ENCODE measurements at places on chromosomes 11 and 22.

- no peak for DNase-seq
Observed at GRCh38 chr22:26527574-26528465, 15.5 kb upstream of the TFIP11 start.

- no peak for DNase-seq
Observed at GRCh38 chr11:121563900-121564822, 111.4 kb upstream of the SORL1-AS1 start.

GRCh38 chr11:70305501-70305900 is 35.0 kb downstream of the PPFIA1 start:
- no peak for DNase-seq

DNA sequence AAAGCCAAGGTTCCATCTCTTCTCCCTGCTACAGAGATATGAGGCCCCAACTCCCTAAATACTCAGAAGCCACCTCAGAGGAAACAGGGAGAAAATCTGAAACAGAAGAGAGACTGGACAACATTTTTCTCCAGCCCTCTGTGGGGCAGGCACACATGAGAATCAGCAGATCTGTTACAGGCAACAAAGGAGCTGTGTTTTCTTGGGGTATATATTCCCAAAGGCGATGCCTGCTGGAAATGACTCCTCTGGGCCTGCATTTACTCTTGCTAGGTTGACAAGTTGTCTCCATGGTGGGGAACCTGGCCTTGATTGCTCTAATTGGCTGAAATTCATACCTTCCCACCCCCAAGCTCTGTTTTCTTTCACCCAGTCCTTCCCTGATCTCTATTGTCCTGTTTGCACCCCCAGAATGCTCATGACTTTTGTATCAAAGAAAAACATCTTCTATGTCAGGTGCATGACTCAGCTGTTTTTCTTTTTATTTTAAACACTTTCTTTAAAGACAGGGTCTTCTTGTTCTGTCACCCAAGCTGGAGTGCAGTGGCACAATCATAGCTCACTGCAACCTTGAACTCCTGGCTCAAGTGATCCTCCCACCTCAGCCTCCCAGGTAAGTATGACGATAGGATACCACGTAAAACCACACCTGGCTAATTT is 23.5 kb upstream of the P2RY6 start:
- DNase-seq: no peak

- no peak for DNase-seq
Observed at GRCh38 chr11:71999362-71999761, 653 bp downstream of the IL18BP start.

DNA sequence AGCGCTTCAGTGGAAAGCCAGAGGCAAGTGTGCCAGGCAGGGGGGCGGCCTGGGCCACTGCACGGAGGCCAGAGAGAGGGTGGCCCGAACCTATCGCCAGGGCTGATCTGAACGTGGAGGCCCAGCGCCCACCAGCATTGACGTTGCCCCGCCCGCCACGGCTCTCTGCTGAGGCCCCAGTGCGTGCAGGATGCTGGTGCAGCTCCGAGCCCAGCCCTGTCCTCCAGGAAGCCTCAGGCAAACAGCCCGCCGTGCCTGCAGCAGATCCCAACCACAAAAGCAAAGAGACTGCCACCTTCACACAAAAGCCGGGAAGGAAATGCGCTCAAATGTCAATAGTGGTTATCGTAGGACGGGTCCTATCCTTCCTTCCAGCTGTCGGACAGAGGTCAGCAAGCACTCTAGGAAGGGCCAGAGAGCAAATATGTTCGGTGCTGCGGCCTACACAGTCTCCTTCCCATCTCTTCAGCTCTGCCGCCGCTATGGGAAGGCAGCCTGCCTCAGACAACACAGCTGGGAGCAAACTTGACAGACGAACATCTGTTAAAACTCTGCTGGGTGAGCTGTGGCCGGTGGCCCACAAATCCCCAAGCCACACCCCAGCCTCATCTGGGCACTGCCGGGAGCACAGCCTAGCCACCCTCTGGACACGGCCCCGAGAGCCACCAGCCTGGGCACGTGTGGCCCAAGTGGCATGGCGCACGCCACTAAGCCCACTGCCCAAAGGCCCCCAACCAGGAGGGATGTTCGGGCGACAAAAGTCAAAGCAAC is 146.2 kb downstream of the CRYBB2 start:
- no peak for DNase-seq

- no peak for DNase-seq
Observed at GRCh38 chr11:62145261-62145871, 21.6 kb downstream of the INCENP start.

- DNase-seq: no peak
Observed at GRCh38 chr11:61297746-61298145, 2.6 kb upstream of the VWCE start.

- DNase-seq: no peak
Observed at GRCh38 chr22:19405652-19406051, 25.9 kb downstream of the HIRA start.

GRCh38 chr11:45777127-45777969 is 27.6 kb upstream of the SLC35C1 start:
- no peak for DNase-seq

- no peak for DNase-seq
Observed at GRCh38 chr22:41070665-41071331, 21.6 kb upstream of the EP300 start.

- no peak for DNase-seq
Observed at GRCh38 chr11:109424901-109425300, 2.9 kb downstream of the C11orf87 start.

GRCh38 chr22:46045459-46046298 is 68.7 kb upstream of the WNT7B start:
- DNase-seq: no peak

DNA sequence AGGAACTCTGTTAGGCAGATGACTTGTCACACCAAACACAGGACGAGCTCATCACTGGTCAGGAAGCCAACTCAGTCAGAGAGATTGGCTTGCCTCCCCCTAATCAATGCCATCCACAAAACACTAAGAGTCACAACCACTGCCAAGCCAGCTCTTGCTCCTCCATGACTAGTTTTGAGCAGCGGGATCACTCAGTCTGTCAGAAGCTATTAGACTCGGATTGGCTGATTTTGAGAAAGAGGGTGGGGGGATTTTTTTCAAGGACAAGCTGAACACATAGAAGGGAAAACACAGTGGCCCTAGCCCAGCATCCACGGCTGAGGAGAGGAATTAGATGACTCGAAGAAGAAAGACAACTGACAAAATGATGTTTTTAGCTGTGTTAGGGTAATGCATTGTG is 55.9 kb downstream of the SEZ6L start:
- DNase-seq: no peak

GRCh38 chr11:12402691-12403120 is 25.3 kb downstream of the PARVA start:
- no peak for DNase-seq
